ENCODE measurements at places on chromosomes 1 and 21.
A peak's percentile ranks its signal among the peaks of the same experiment; 100 is the strongest.

DNA sequence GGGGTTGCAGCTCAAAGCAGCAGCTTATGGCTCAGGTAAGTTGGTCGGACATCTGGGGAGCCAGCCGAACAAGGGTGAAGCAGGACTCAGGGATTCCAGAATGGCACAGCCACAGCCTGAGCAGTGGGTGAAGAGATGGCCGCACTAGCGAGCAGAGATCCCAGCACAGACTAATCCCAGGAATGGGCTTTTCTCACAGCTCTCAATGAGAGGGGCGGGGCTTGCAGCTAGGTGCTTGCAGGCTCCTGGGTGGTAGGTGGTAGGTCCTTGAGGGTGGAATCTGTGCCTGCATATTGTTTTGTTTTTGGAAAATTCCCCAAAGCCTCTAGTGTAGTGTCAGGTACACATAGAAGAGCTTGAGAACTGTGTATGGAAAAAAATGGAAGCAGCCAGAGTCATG lies 9.0 kb downstream of the KIAA0040 start:
- no peak for DNase-seq

GRCh38 chr1:174225499-174226204 lies 66.3 kb downstream of the RABGAP1L start:
- no peak for DNase-seq

DNA sequence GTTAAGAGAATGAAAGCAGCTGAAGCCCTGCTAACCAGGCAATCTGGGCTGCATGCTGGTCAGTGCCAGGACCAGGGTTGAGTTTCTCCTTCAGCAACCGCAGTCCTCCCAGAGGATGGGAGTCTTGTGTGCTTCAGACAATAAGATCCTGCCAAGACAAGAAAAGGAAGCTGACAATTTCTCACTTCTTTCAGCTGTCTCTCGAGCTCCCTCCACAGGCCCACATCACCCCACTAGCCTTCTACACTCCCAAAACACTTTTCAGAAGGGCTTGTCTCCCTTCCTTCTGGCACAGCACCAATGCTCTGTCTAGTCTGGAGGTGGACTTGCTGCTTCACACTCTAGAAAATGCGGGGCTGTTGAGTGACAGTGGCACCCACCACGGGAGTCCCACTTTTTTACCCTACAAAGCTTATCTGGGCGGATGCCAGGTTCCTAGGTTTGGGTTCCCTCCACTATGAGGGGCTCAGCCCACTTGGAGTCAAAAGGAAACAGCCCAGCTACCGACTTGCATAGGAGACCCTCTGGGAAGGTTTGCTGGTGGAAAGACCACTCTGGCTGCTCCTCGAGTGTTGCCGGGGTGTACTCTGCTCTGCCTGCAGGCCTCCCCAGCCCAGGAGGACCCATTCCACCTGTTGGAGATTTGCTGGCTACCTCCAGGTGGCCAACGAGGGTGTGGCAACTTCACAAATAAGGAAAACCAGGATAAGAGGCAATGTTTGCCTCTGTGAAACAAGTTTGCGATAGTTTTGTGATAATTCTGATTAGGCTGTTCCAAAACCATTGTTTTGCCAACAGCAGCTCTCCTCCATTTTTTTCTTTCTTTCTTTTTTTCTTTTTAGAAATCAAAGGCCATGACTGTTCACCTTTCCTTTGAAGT lies 68.9 kb downstream of the TENT5C start:
- peak; percentile 38 for DNase-seq

DNA sequence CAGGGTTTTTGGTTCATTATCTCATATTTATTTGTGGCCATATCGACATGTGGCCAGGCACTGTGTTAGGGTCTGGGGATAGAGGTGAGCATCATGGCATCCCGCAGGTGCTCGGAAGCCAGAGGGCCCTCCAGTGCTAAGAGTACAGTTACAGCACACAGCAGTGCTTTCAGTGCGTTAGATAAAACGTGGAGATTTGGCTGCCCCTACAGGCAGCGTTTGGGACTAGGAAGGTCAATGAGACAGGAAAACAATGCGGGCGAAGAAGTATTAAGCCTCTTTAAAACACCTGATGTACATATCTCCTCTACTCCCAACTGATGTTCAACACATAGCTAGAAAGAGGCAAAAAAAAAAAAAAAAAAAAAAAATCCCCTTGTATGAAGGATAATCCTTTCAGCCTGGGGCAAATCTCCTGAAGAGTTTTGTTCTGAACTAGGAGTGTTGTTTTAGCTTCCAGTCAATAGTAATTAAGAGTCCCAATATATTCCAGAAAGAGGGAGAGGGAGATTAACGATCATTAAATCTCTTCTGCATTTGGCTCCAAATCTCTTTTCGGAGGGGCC lies 80.1 kb downstream of the CAPZB start:
- no peak for DNase-seq

DNA sequence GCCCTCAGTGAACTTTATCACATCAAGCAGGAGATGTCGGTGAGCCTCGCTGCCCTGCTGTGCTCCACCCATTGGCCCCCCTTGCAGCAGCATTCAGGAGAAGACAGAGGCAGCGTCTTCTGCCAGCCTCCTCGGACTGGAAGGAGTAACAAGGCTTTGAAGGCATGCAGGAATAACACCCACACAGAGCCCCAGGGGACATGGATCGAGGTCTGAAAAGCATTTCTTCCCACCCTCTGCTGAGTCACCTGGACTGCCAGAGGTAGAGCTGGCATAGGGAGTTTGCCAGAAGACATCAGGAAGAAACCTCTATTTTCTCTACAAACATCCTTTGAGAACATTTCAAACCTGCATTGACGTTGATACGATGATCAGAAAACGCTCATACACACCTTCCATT lies 42.9 kb downstream of the COL18A1 start:
- no peak for DNase-seq

GRCh38 chr21:29857150-29857549 lies 82.6 kb downstream of the GRIK1 start:
- no peak for DNase-seq

GRCh38 chr1:221286399-221286798 lies 407.2 kb downstream of the HLX start:
- no peak for DNase-seq

- no peak for DNase-seq
Observed at GRCh38 chr1:153288634-153289275, 24.0 kb downstream of the PGLYRP3 start.

GRCh38 chr21:39384674-39385298 lies 35.9 kb upstream of the HMGN1 start:
- DNase-seq: no peak

GRCh38 chr1:208256556-208256955 lies 12.4 kb upstream of the PLXNA2 start:
- no peak for DNase-seq

GRCh38 chr1:192936313-192937018 lies 122.7 kb downstream of the UCHL5 start:
- DNase-seq: no peak

DNA sequence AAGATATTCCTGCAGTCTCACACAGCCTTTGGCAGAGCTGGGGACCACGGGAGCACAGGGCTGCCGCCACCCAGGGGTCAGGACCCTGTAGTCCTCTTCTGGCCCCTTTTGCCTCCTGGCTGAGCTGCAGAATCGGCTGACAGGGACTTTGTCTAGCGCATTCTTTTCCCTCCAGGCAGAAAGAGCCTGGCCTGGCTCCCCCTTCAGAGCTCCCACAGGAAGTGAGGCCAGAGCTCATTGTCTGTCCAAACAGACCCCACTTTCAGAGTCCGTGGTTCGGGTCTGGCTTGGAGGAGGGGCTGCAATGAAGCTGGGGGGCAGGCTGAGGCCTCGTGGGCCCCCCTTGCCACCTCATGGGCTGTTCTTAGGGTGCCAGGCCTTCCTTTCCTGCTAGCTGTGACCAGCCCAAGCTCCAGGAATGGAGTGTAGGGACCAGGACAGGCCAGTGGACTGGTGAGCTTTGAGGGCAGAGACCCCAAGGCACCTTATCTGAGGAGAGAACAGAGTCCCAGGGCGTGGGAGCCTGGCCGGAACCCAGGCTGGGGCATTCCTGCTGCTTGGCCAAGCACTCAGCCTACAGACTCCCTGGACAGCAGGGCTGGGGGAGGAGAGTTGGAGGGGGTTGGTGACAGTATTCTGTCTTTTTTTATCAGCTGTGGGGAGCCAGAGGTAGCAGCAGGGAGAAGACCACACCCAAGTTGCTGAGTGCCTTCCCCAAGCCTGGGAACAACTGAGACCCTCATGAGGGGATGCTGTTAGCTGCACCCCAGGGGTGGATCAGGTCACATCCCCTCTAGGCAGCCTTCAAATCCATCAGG lies 4.7 kb downstream of the CELSR2 start:
- no peak for DNase-seq

- no peak for DNase-seq
Observed at GRCh38 chr1:215793180-215793579, 226.1 kb downstream of the KCTD3 start.

GRCh38 chr1:209937996-209938959 lies at the start of gene SYT14:
SYT14 (plus strand) TSS chr1:209938217; CDS start chr1:209938265, 48 bp downstream.
- DNase-seq: no peak

GRCh38 chr1:23369335-23370013 lies at the start of gene ZNF436:
ZNF436 (minus strand) TSS chr1:23369836; CDS start chr1:23368005, 1,831 bp downstream.
- peak; percentile 92 for DNase-seq

DNA sequence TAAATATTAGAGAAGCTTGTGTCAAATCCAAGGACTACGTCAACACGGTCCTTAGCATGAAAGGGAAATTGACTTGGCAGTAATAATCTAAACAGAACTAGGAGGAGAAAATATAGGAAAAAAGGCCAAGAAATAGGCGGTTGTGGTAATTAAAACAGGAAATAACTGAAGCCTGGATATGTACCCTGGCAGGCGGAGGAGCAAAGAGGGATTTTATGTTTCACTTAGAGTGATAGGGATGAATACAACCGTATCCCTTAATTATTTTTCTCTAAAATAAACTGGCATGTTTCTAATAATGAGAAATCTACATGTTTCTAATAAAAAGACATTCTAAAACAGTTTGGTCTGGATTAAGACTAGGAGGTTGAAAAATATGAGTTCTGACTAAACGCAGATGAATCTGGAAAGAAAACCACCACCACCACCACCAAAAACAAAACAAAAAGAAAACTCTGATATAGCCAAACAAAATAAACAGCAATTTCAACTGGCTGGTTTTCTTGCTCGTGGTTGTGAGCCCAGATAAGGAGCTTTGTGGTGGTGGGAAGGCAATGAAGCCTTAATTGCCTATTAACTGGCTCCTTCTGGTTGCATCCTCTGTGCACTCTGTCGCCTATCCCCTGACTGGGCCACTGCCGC lies 334.2 kb upstream of the SNX7 start:
- no peak for DNase-seq

- no peak for DNase-seq
Observed at GRCh38 chr1:62299426-62300200, 19.6 kb downstream of the KANK4 start.

GRCh38 chr1:239944666-239945065 lies 147.0 kb upstream of the FMN2 start:
- no peak for DNase-seq

DNA sequence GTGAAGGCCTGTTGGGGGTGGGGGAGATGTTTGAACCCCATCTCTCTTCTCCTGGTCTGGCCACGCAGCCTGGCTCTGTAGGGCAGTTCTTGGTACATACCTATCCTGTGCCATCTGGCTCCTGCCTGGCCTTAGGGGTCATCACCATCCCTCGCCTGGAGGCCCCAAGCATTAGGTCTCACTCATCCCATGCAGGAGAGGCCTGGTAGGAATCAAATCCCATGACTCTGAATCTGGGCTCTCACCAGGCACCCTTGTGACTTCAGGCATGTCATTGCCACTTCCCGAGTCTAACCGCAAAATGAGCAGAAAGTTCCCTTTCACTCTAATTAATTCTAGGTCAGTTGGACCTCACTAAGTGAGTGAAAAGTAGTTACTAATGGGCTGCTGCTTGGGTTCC lies 37.2 kb downstream of the ETNK2 start:
- no peak for DNase-seq

GRCh38 chr1:3899754-3900149 lies 320 bp downstream of the C1orf174 start:
- DNase-seq: no peak

DNA sequence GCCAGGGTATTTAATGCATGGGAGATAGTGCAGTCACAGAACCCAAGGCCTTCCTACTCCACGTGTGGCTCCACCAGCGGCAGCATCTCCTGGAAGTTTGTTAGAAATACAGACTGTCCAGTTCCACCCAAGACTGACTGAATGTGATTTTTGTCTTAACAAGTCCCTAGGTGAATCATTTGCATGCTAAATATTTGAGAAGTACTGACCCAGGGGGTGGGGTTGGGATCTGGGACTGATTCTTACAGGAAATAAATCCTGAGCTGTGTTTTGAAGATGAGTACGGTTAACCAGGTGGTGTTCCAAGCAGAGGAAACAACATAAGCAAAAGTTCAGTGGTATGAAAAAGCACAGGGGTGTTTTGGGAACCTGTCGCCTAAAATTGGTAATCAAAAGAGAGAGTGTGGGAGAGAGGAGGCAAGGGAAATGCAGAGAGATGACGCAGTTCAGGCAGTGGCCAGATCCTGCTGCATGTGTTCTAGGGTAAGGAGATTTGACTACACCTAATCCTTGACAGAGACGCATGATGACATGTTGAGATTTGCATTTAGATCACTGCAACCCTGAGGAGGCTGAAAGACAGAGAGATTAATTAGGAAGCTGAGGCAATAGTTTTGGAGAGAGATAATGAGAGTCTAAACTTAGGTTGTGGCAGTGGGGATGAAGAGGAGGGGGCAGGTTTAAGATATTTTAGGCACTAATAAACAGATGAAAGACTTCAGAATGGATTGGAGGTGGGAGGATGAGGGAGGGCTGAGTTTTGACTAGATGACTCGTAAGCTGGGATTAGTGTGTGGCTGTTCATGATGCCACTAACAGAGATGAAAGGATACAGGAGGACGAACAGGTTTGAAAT lies 3.7 kb upstream of the ZNF326 start:
- no peak for DNase-seq

GRCh38 chr1:177909416-177909815 lies 60.4 kb downstream of the SEC16B start:
- DNase-seq: no peak

DNA sequence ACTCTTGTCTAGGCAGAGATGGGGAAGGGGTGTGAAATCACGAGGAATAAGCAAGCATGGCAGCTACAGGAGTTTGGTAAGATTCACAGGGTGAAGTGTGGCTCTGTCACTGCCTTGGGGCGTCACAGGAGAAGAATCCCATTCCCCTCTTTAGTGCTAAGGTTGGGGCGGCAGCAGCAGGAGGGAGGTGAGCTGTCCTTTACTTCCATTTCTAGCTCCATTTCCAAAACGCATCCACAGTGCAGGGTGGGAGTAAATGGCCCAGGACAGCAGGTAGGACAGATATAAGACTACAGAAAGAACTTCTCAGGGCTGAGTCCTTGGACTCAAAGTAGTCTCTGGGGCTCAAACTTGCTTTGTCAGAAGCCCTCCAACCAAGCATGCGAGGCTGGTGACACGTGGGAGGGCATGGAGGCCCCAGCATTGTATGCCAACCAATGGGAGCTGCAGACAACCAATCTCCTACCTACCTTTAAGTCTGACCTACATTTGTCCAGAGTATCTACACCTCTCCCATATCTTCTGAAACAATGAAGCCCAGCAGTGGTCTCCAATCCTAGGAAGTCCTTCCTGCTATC lies 8.5 kb downstream of the MEF2D start:
- no peak for DNase-seq
